Testis (tissue), 5 donors: ENCODE measurements at places on chromosomes 6 and 20. TPM values are rescaled to one million over a fixed set of nuclear protein-coding genes. Genes with fewer than 3 reads are reported as not detected.

Gene FNDC11
- polyA plus RNA-seq = 147 TPM

GRCh38 chr6:34066218-34066571 is 79.7 kb downstream of the GRM4 start:
- H3K4me1 ChIP-seq = peaks cover 7% of the 10 kb centered on the region
- H3K27me3 ChIP-seq = no peaks in the 10 kb centered on the region
- H3K27ac ChIP-seq = no peak overlapping the region
- no peak for DNase-seq
- H3K36me3 ChIP-seq = no peaks in the 10 kb centered on the region
- no peak overlapping the region for H3K4me3 ChIP-seq

- no peak overlapping the region for H3K4me3 ChIP-seq
- H3K4me1 ChIP-seq = no peaks in the 10 kb centered on the region
- H3K36me3 ChIP-seq = no peaks in the 10 kb centered on the region
Measured at GRCh38 chr20:208942-209566, 18.0 kb upstream of the DEFB129 start.

- H3K27ac ChIP-seq = peak overlapping the region; percentile 28
- H3K36me3 ChIP-seq = no peaks in the 10 kb centered on the region
- no peak overlapping the region for H3K4me3 ChIP-seq
- no peaks in the 10 kb centered on the region for H3K27me3 ChIP-seq
Measured at GRCh38 chr6:169190970-169191369, 62.7 kb downstream of the THBS2 start.

GRCh38 chr6:136226674-136227377 is 23.3 kb downstream of the MTFR2 start:
- H3K27me3 ChIP-seq = no peaks in the 10 kb centered on the region
- no peaks in the 10 kb centered on the region for H3K36me3 ChIP-seq
- H3K27ac ChIP-seq = no peak overlapping the region
- no peak for DNase-seq

Gene KCNK15
- 4.4 TPM for polyA plus RNA-seq

- no peaks in the 10 kb centered on the region for H3K36me3 ChIP-seq
- peak; percentile 65 for DNase-seq
Measured at GRCh38 chr20:2742934-2743559, 50.5 kb downstream of the EBF4 start.

- H3K4me3 ChIP-seq = no peak overlapping the region
- DNase-seq = no peak
- H3K4me1 ChIP-seq = peaks cover 6% of the 10 kb centered on the region
- H3K27me3 ChIP-seq = no peaks in the 10 kb centered on the region
Measured at GRCh38 chr6:167788563-167788903, 38.2 kb upstream of the AFDN start.

DNA sequence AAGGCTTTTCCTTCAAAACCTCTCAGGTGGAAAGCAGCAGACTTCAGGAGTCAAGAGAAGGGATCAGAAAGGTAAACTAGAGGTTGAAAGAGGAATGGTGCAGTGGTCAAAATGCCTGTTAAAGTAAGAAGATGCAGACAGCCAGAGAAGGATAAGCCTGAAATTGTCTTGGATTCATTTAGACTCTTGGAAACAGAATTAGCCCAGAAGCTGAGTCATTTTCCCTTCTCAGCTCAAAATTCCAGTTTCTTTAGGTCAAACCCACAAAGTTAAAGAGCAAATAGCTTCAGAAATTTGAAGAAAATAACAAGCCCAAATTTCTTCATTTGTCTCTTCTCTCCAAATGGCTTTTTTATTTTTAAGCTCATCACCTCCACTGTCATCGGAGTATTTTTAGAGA is 73.9 kb downstream of the DHX35 start:
- no peaks in the 10 kb centered on the region for H3K4me1 ChIP-seq

DNA sequence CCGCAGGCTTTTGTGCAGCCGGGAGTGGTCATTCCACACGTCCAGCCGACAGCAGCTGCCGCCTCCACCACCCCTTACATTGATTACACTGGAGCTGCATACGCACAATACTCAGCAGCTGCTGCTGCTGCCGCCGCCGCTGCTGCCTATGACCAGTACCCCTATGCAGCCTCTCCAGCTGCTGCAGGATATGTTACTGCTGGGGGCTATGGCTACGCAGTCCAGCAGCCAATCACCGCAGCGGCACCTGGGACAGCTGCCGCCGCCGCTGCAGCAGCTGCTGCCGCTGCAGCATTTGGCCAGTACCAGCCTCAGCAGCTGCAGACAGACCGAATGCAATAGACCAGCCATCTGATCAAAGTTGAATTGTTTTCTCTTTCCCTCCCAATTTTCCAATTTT is 10.6 kb downstream of the RBM24 start:
- no peaks in the 10 kb centered on the region for H3K36me3 ChIP-seq
- no peak for DNase-seq
- no peaks in the 10 kb centered on the region for H3K4me1 ChIP-seq
- H3K27ac ChIP-seq = no peak overlapping the region

DNA sequence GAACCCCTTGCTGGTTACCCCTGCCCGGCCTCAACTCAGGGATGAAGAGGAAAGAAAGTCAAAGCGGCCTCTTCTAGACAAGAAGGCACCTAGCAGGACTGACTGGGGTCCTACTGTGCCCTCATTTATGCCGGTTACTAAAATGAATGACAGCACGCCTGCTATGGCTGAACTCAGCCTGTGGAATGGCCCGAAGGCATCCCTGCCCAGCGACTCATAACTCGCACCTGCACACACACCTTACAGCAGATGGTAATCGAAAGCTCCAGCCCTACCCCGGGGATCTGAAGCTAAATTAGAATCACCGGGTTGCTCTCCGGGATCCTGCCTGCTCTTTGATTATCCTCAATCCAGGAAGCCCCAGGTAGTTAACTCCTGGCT is 747 bp upstream of the TXNDC5 start:
- no peak for DNase-seq
- H3K4me1 ChIP-seq = peaks cover 11% of the 10 kb centered on the region
- H3K27ac ChIP-seq = peak overlapping the region; percentile 63
- no peaks in the 10 kb centered on the region for H3K27me3 ChIP-seq
- peak overlapping the region; percentile 73 for H3K4me3 ChIP-seq
- no peaks in the 10 kb centered on the region for H3K36me3 ChIP-seq

- H3K27me3 ChIP-seq = no peaks in the 10 kb centered on the region
- H3K36me3 ChIP-seq = no peaks in the 10 kb centered on the region
- H3K4me1 ChIP-seq = peaks cover 16% of the 10 kb centered on the region
- DNase-seq = no peak
- H3K27ac ChIP-seq = no peak overlapping the region
Measured at GRCh38 chr6:160356074-160356744, 8.0 kb downstream of the SLC22A3 start.

GRCh38 chr6:37523412-37523811 is 23.7 kb upstream of the CCDC167 start:
- no peaks in the 10 kb centered on the region for H3K4me1 ChIP-seq
- H3K36me3 ChIP-seq = no peaks in the 10 kb centered on the region
- no peaks in the 10 kb centered on the region for H3K27me3 ChIP-seq
- DNase-seq = no peak
- H3K27ac ChIP-seq = no peak overlapping the region

DNA sequence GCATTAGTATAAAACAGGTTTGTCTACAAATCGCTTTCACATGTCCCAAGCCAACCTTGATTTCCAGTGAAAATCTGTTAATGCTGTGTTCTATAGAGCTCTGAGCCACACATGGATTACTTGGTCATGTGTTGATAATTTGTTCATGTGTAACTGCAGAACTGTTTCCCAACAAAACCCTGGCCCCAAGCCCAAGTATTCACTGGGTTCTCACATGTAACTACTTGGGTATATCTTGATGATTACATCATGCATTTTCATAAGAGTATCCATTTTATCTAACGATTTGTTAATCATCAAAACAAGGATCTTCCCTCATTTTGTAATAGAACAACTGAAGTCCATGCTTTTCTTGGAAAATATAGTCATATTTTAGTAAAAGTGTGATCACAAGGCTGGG is 657.6 kb downstream of the PRKN start:
- H3K27me3 ChIP-seq = no peaks in the 10 kb centered on the region
- H3K4me1 ChIP-seq = no peaks in the 10 kb centered on the region
- DNase-seq = peak; percentile 70

Gene DSTN
- 301 TPM for polyA plus RNA-seq

Gene DYNLT1
- polyA plus RNA-seq = 319 TPM

DNA sequence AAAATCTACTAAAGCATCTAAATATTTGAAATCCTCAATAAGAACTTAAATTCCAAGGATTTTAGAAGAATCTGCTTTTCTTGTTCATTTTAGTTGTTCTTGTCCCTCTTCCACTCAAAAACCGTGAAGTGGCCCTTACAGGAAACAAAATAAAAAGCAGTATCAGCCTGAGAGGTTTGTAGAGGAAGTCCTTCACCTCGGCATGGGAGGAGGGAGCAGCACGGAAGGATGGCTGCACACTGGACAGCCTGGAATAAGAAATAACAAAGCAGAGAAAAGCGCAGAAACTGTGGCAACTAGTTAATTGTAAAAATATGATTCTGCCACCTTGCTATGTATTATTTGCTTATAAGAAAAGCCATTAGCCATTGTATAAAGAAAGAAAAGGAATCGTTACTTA is 46.1 kb downstream of the RALGAPA2 start:
- H3K27me3 ChIP-seq = no peaks in the 10 kb centered on the region
- DNase-seq = no peak
- no peak overlapping the region for H3K4me3 ChIP-seq

GRCh38 chr6:15184441-15184861 is 61.4 kb upstream of the JARID2 start:
- no peaks in the 10 kb centered on the region for H3K36me3 ChIP-seq
- no peak for DNase-seq
- no peaks in the 10 kb centered on the region for H3K27me3 ChIP-seq
- H3K4me3 ChIP-seq = no peak overlapping the region
- H3K27ac ChIP-seq = no peak overlapping the region
- H3K4me1 ChIP-seq = no peaks in the 10 kb centered on the region

DNA sequence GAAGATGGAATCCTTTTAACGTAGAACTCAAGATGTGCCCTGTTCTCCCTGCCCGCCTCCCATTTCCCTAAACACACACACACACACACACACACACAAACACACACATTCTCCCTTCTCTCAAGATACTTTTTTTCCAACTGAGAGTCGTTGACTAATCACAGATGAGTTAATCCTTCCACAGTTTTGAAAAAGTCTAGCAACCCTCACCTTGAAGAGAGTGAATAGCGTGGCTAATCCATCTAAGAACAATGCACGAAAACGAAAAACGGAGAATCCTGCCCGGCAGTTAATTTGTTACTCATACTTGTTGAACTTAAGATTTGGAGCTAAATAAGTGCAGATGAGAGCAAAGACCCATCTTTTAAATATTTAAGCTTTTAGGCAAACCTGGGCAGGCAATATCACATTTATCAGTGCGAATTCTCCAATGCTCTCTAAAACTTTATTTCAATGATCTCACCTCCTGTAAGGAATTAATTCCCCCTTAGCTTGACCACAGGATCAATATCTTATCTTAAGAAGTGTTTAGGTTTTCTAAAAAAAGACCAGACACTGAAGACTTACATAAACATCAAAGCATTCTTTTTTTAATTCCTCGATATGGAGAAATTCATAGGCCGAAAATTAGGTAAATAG is 1.1 kb downstream of the AGPAT4 start:
- DNase-seq = no peak
- peak overlapping the region; percentile 58 for H3K4me3 ChIP-seq
- no peak overlapping the region for H3K27ac ChIP-seq
- no peaks in the 10 kb centered on the region for H3K4me1 ChIP-seq
- no peaks in the 10 kb centered on the region for H3K36me3 ChIP-seq

GRCh38 chr6:7745942-7746341 is 20.0 kb downstream of the BMP6 start:
- no peaks in the 10 kb centered on the region for H3K4me1 ChIP-seq
- H3K27ac ChIP-seq = no peak overlapping the region
- no peak overlapping the region for H3K4me3 ChIP-seq
- H3K27me3 ChIP-seq = no peaks in the 10 kb centered on the region
- DNase-seq = no peak
- no peaks in the 10 kb centered on the region for H3K36me3 ChIP-seq

DNA sequence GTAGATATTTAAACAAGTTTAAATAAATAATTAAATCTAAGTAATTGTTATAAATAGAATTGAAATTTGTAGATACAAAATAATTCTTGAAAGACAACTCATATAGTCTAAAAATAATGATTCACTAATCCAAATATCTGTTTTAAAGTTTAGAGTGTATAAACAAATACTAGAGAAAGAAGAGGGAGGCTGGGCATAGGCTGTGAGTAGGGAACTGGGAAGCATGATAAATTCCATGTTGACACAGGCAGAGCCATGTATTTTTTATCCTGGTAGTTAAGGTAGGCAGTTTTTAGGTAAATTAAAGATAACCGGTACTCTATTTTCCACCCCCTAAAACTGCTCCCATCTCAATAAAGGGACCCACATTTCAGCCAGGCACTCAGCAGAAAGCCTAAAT is 11.7 kb upstream of the RIN2 start:
- H3K4me1 ChIP-seq = no peaks in the 10 kb centered on the region
- H3K36me3 ChIP-seq = no peaks in the 10 kb centered on the region
- DNase-seq = no peak
- no peak overlapping the region for H3K27ac ChIP-seq
- H3K4me3 ChIP-seq = no peak overlapping the region

- no peaks in the 10 kb centered on the region for H3K27me3 ChIP-seq
- no peak overlapping the region for H3K4me3 ChIP-seq
- H3K4me1 ChIP-seq = no peaks in the 10 kb centered on the region
- no peak overlapping the region for H3K27ac ChIP-seq
Measured at GRCh38 chr6:159252955-159253508, 83.8 kb downstream of the FNDC1 start.

Gene CFB
- 38.6 TPM for polyA plus RNA-seq

GRCh38 chr20:59837623-59838394 is 95.6 kb downstream of the SYCP2 start:
- peaks cover 15% of the 10 kb centered on the region for H3K4me1 ChIP-seq
- no peaks in the 10 kb centered on the region for H3K36me3 ChIP-seq
- no peak overlapping the region for H3K4me3 ChIP-seq
- DNase-seq = peak; percentile 10

Gene PTK7
- 60.8 TPM for polyA plus RNA-seq

- H3K27me3 ChIP-seq = no peaks in the 10 kb centered on the region
- DNase-seq = no peak
- H3K36me3 ChIP-seq = no peaks in the 10 kb centered on the region
Measured at GRCh38 chr6:44705596-44705995, 318.1 kb downstream of the CDC5L start.

- no peaks in the 10 kb centered on the region for H3K27me3 ChIP-seq
- H3K36me3 ChIP-seq = no peaks in the 10 kb centered on the region
- H3K27ac ChIP-seq = no peak overlapping the region
- H3K4me1 ChIP-seq = no peaks in the 10 kb centered on the region
- DNase-seq = no peak
Measured at GRCh38 chr6:20931093-20931492, 396.8 kb downstream of the CDKAL1 start.

DNA sequence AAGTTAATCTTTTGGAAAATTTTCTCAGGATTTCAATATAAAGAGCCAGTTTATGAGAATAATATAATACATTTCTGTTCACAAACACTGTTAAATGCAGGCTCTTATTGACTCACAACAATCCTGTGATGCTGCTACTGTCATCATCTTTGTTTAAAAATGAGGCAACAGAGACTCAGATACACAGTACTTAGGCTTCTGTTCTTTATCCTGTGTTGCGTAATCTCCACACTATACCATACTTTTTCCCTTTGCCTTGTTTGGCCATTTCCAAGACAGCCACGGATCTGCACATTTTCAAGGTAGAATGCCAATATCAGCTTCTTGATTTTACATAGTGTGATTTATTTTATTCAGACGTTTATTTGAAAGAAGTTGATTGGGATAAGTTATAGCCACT is 699.0 kb upstream of the CITED2 start:
- H3K4me3 ChIP-seq = no peak overlapping the region
- H3K27me3 ChIP-seq = no peaks in the 10 kb centered on the region
- no peak overlapping the region for H3K27ac ChIP-seq
- no peak for DNase-seq
- peaks cover 19% of the 10 kb centered on the region for H3K4me1 ChIP-seq

GRCh38 chr6:153074761-153075160 is 56.3 kb downstream of the RGS17 start:
- H3K4me1 ChIP-seq = no peaks in the 10 kb centered on the region
- no peaks in the 10 kb centered on the region for H3K36me3 ChIP-seq
- peak; percentile 33 for DNase-seq
- no peaks in the 10 kb centered on the region for H3K27me3 ChIP-seq
